Tongue (tissue), 3 donors: ENCODE measurements at places on chromosomes 13 and 19. TPM values are rescaled to one million over a fixed set of nuclear protein-coding genes. Genes with fewer than 3 reads are reported as not detected.

DNA sequence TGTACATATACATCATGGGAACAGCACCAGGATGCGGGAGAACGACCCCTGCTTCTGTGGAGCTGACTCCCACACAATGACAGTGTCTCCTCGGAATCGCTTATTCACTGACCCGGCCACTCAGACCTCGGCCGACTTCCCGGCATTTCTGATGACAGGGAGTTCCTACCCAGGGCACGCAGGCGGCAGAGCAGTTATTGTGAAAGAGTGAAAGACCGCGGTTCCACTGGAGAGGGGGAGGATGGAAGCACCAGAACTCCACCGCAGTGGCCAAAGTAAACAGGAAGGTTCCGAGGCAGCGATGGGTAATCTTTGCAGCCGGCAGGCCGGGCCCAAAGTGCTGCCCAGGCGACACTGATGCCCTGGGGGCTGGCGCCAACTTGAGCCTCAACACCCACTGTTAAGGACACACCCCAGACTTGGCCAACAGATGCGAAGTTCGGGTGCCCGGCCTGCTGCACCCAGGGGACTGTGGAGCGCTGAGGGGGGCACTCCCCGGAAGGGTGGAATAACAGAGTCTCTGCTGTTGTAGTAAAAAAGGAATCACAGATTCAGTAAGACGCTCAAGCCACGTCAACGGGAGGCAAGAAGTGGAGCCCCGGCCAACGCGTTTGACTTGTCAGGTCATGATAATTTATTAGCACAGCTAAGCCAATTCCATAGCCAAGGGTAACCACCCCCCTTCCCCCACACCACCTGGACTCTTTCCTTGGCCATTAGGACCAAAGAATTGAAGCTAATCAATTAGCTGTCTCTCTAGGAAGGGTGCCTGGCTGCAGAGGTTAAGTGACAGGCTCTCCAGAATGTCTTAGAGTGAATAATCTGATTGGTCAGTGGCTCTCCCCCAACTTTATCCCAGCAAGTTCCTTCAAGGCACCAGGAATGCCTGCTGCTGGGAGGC, 5.8 kb downstream of the MLLT1 start:
- DNase-seq: no peak

DNA sequence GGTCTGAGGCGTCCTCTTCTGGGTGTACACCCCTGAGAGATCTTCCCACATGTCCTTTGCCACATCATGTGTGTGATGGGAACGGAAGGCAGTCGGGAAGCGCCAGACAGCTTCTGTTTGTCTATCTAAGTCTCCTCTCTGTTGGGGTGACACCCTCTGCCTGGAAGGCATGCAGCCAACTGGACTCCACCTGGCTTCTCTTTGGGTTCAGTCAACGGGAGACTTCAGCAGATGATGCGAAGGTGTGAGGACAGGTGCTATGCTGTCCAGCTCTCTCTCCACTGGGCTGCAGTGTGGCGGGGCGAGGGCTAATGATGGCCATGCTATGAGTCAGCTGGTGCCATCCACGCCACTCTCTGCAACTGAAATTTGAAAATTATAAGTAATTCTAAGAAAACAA, 14.3 kb upstream of the SBK3 start:
- DNase-seq: no peak

- no peak for DNase-seq
Observed at GRCh38 chr13:36421447-36421846, 10.8 kb upstream of the CCNA1 start.

DNA sequence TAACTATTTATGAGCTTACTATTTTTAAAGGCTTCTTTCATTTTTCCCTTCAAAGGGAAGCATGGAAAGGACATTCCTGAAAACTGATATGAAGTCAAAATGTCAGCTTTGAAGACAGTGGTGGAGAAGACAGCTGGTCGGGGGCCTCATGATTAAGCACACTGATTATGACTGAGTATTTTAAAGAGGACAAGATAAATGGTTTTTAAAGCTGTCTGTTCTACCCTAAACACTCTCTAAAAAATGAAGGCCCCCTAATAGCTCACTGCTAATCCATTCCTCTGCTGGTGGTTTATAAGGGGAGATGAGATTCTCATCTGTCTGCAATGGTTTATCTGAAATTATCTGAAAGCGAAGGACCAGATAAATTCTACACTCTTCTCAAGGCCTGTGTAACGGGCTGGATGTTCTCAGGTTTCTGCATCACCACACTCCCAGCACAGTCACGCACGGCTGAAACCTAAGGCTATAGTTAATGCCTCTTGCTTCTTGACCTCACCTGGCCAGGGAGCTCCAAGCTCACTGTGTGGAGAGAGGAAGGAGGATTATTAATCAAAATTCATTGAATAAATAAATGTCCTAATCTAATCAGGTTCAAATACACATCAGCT, 86.9 kb upstream of the DOCK9 start:
- DNase-seq: no peak

GRCh38 chr13:79972066-79972569, 368.8 kb downstream of the SPRY2 start:
- no peak for DNase-seq

DNA sequence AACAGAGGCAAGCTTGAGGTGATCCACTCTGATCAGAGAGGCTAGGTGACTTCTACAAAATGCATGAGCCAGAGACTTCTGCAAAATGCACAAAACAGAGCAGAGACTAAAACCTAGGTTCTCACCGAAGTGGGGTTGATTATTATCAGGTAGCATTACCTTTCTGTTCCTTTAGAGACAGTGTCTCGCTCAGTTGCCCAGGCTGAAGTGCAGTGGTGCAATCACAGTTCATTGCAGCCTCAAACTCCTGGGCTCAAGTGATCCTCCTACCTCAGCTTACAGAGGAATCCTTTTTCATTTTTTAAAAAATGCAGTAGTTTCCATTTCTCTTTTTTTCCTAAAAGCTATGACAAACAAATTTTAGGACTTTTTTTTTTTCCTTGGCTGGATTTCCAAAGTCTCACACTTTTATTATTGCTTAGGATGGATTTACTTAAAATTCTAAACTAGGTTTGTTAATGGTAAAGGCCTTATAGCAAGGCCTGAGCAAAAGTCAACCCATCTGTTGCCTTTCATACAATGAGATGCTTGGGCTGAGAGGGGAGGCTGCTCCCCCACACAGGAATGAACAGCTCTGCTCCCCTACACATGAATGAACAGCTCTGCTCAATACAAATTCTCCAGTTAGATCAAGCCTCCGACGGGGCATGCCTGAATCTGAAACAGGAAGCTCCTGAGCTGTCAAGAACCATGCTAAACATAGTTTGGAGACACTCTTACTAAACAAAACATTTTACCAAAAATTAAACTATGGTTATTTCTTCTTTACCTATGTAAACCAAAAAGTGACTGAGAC, 18.8 kb upstream of the TNFRSF19 start:
- DNase-seq: peak; percentile 31

The RFPL4A gene
- total RNA-seq: 2.5 TPM

- DNase-seq: peak; percentile 70
Observed at GRCh38 chr13:95505986-95506385, 46.5 kb upstream of the CLDN10 start.

The CBY2 gene
- total RNA-seq: not detected

- DNase-seq: peak; percentile 20
Observed at GRCh38 chr19:18109733-18110608, 12.4 kb downstream of the MAST3 start.

The TINCR gene
- total RNA-seq: 8.1 TPM

The PABPC3 gene
- 0.21 TPM for total RNA-seq

- DNase-seq: no peak
Observed at GRCh38 chr13:95593462-95593861, 40.9 kb downstream of the CLDN10 start.
